ENCODE measurements at places on chromosomes 2 and 18. TPM values are rescaled to one million over a fixed set of nuclear protein-coding genes. Genes with fewer than 3 reads are reported as not detected.

TRIM43B gene
- not detected for total RNA-seq

GNAL gene
- total RNA-seq, result 59.8 TPM

DSG4 gene
- total RNA-seq, result not detected

SLC5A7 gene
- 1.3 TPM for total RNA-seq

TRPM8 gene
- not detected for total RNA-seq

RGPD8 gene
- 75.7 TPM for total RNA-seq

EFR3B gene
- 69.5 TPM for total RNA-seq

TEKT4 gene
- not detected for total RNA-seq

GCG gene
- total RNA-seq, result not detected

MRPL53 gene
- total RNA-seq, result 17.8 TPM

VWC2L gene
- 7.8 TPM for total RNA-seq

CHRNG gene
- not detected for total RNA-seq

GAD1 gene
- total RNA-seq, result 162 TPM

SDC1 gene
- 5.3 TPM for total RNA-seq

GRB14 gene
- 19.1 TPM for total RNA-seq

NYAP2 gene
- total RNA-seq, result 21.9 TPM

RAMP1 gene
- total RNA-seq, result 2.2 TPM

TUBA4B gene
- total RNA-seq, result not detected

BOLL gene
- total RNA-seq, result not detected

FOXD4L1 gene
- total RNA-seq, result 0.63 TPM

KCNIP3 gene
- total RNA-seq, result 15.3 TPM

CRYGB gene
- total RNA-seq, result not detected

GREB1L gene
- 0.94 TPM for total RNA-seq

DCTN1 gene
- 142 TPM for total RNA-seq

FBXO15 gene
- total RNA-seq, result 5.9 TPM

TMEM182 gene
- 4.1 TPM for total RNA-seq

PRKAG3 gene
- not detected for total RNA-seq

POTEJ gene
- not detected for total RNA-seq

ASIC4 gene
- 4.1 TPM for total RNA-seq

POLR1B gene
- total RNA-seq, result 32.2 TPM

ARHGEF33 gene
- 6.9 TPM for total RNA-seq

GRP gene
- total RNA-seq, result 18.5 TPM

SGPP2 gene
- 1.3 TPM for total RNA-seq

RESP18 gene
- total RNA-seq, result not detected

DUSP2 gene
- 4.4 TPM for total RNA-seq

RAD51AP2 gene
- total RNA-seq, result 0.94 TPM

RPIA gene
- 8.1 TPM for total RNA-seq

PLGLB1 gene
- total RNA-seq, result 44.1 TPM

HOXD4 gene
- not detected for total RNA-seq

TSPYL6 gene
- 0.31 TPM for total RNA-seq

CNDP1 gene
- 1.9 TPM for total RNA-seq

TBR1 gene
- 132 TPM for total RNA-seq

DDX1 gene
- 112 TPM for total RNA-seq

STPG4 gene
- total RNA-seq, result 1.9 TPM

ALPG gene
- not detected for total RNA-seq

SPC25 gene
- total RNA-seq, result 5.9 TPM

CHRND gene
- total RNA-seq, result not detected

STARD6 gene
- total RNA-seq, result not detected

THSD7B gene
- total RNA-seq, result 31.3 TPM

CCBE1 gene
- total RNA-seq, result 57.6 TPM
